Inflammatory macrophage treated with lipopolysaccharide for 1 hour (primary cell): ENCODE measurements at places on chromosomes 1 and 21.

DNA sequence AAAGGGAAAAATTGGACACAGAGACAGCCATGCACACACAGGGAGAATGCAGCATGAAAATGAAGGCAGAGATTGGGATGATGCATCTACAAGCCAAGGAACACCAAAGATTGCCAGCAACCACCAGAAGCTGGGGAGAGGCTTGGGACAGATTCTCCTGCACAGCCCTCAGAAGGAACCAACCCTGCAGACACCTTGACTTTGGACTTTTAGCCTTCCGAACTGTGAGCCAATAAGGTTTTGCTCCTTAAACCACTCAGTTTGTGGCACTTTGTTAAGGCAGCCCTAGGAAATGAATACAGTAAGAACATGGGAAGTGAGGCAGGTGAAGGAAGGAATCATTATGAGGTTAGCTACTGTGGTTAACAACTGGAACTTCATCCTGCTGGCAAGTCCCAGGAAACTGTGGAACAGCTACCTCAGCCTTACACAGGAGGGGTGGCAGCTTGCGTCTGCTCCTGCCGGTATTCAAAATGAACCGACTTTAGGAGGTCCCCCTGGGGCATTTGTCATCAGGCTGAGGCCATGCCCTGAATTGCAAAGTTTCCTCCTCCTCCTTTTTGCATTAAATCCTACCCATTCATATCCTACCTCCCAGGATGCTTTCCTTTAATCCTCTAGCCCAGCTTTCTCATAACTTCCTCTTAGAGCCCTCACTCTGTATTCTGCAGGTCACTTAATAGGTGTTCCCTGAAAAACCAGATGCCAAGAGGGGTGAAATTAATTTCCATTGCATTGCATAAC is 15.4 kb downstream of the CD247 start:
- no peak for DNase-seq

GRCh38 chr1:205642679-205643307 is 11.0 kb upstream of the ELK4 start:
- no peak for DNase-seq

GRCh38 chr1:40435471-40435870 is 14.8 kb upstream of the ZFP69B start:
- DNase-seq = no peak

DNA sequence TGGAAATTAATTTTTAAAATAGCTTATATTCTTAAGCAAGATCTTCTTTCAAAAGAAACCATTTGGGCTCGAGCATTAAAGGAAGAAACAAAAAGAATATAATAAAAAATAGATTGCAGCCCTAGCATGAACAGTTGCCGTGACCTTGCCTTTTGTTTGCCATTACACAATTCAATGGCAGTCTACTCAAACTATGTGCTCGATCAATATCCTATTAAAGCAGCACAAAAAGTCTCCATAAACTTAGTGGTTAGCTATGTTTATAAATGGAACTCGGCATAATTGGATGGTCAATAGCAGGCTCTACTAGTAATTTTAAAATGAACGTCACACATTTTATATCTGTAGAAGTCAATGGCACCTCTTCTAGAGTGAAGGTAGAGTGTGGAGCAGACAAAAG is 256.5 kb downstream of the NFIA start:
- DNase-seq = no peak
